Kidney (tissue), 22 donors: ENCODE measurements at places on chromosomes 4 and X. TPM values are rescaled to one million over a fixed set of nuclear protein-coding genes. Genes with fewer than 3 reads are reported as not detected.

USP17L13 gene
- total RNA-seq: not detected

DNA sequence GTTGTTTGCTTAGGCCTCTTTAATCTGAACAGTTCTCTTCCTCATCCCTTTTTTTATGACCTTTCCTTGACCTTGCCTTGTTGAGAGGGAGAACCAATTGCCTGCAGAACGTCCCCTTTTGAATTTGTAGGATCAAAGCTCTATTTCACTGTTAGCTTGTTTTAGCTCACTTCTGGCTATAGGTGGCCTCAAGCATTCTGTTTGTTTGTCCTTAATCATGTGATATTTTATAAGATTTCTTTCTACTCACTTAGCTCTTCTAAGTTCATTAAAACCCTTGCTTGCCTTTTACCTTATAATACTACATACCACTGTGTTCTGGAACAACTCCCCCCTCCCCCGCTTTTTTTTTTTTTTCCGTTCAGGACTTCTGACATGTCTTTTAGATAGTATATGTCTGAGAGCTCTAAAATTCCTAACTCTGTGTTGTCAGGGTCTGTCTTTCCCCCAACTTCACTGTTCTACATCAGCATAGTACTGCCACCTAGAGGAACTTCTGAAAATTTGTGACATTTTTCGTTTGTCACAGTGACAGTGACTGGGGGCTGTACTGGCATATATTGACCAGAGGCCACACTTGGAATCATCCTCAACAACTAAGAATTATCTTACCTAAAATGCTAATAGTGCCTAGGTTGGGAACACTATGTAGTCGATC is 128.5 kb downstream of the LARP7 start:
- H3K27ac ChIP-seq: no peak overlapping the region
- no peaks in the 10 kb centered on the region for H3K4me1 ChIP-seq
- H3K36me3 ChIP-seq: no peaks in the 10 kb centered on the region
- DNase-seq: no peak
- H3K27me3 ChIP-seq: no peaks in the 10 kb centered on the region
- no peak overlapping the region for H3K4me3 ChIP-seq

- H3K4me1 ChIP-seq: peaks cover 4% of the 10 kb centered on the region
- no peaks in the 10 kb centered on the region for H3K27me3 ChIP-seq
- peak; percentile 39 for DNase-seq
- H3K36me3 ChIP-seq: no peaks in the 10 kb centered on the region
- H3K4me3 ChIP-seq: no peak overlapping the region
Measured at GRCh38 chr4:658681-659667, 15.1 kb downstream of the ATP5ME start.

DNA sequence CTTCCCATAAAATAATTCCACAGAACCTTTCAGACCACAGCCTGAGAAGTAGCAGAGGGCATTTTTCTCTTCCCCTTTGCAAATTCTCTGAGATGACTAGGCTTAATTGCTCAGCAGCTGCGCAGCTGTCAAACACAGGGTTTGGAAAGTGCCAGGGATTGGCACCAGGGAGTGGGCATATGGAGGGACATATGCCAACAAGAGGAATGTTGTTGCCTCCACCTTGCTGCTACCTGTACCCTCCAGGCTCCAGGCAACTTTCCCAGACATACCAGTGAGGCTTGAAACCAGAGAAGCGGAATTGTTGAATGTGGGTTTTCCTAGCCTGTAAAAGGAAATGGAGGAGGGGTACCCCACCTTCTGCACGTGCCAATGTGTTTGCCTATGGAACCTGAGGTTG is 256.2 kb upstream of the GPR101 start:
- no peaks in the 10 kb centered on the region for H3K27me3 ChIP-seq
- H3K27ac ChIP-seq: no peak overlapping the region
- no peaks in the 10 kb centered on the region for H3K36me3 ChIP-seq
- no peak overlapping the region for H3K4me3 ChIP-seq
- DNase-seq: no peak

- DNase-seq: no peak
- H3K4me3 ChIP-seq: no peak overlapping the region
- H3K27ac ChIP-seq: no peak overlapping the region
- H3K27me3 ChIP-seq: no peaks in the 10 kb centered on the region
Measured at GRCh38 chrX:139776599-139776998, 68.6 kb upstream of the MCF2 start.

UGT2B11 gene
- not detected for total RNA-seq

ARR3 gene
- total RNA-seq: not detected

GRCh38 chr4:138555584-138555983 is 313.4 kb upstream of the SLC7A11 start:
- H3K4me1 ChIP-seq: no peaks in the 10 kb centered on the region
- no peaks in the 10 kb centered on the region for H3K27me3 ChIP-seq

- peaks cover 16% of the 10 kb centered on the region for H3K4me1 ChIP-seq
- no peaks in the 10 kb centered on the region for H3K36me3 ChIP-seq
- no peak overlapping the region for H3K4me3 ChIP-seq
- no peak overlapping the region for H3K27ac ChIP-seq
- DNase-seq: no peak
Measured at GRCh38 chr4:148200960-148201359, 241.3 kb downstream of the NR3C2 start.

GRCh38 chrX:154840856-154841255 is 6.4 kb upstream of the SMIM9 start:
- H3K4me3 ChIP-seq: no peak overlapping the region
- H3K27ac ChIP-seq: no peak overlapping the region
- H3K36me3 ChIP-seq: no peaks in the 10 kb centered on the region
- DNase-seq: peak; percentile 51

FAM133A gene
- not detected for total RNA-seq

DNA sequence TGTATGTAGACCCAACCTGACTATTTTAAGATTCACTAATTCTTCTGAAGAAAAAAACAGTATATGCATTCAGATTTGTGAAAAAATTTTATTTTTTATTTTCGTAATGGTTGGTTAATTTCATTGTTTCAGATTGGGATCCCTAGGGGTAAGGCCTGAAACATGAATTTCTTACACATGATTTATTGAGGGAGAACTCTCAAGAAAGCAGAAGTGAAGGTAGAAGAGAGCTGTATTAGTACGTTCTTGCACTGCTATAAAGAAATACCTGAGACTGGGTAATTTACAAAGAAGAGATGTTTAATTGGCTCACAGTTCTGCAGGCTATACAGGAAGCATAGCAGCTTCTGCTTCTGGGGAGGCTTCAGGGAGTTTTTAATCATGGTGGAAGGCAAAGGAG is 611.9 kb upstream of the TECRL start:
- H3K36me3 ChIP-seq: no peaks in the 10 kb centered on the region
- H3K4me3 ChIP-seq: no peak overlapping the region
- no peaks in the 10 kb centered on the region for H3K4me1 ChIP-seq

GRCh38 chrX:19344661-19345060 is 934 bp downstream of the PDHA1 start:
- H3K36me3 ChIP-seq: no peaks in the 10 kb centered on the region
- H3K4me1 ChIP-seq: peaks cover 2% of the 10 kb centered on the region
- peak overlapping the region; percentile 82 for H3K4me3 ChIP-seq
- peak overlapping the region; percentile 74 for H3K27ac ChIP-seq
- no peaks in the 10 kb centered on the region for H3K27me3 ChIP-seq

- no peaks in the 10 kb centered on the region for H3K27me3 ChIP-seq
- peaks cover 10% of the 10 kb centered on the region for H3K4me1 ChIP-seq
- DNase-seq: no peak
- no peaks in the 10 kb centered on the region for H3K36me3 ChIP-seq
- no peak overlapping the region for H3K4me3 ChIP-seq
Measured at GRCh38 chr4:6718932-6719610, 3.1 kb downstream of the BLOC1S4 start.

- H3K27me3 ChIP-seq: no peaks in the 10 kb centered on the region
- no peak overlapping the region for H3K27ac ChIP-seq
- no peaks in the 10 kb centered on the region for H3K36me3 ChIP-seq
- no peak overlapping the region for H3K4me3 ChIP-seq
- no peaks in the 10 kb centered on the region for H3K4me1 ChIP-seq
- no peak for DNase-seq
Measured at GRCh38 chr4:22721204-22721603, 28.5 kb downstream of the GBA3 start.

GRCh38 chr4:74063859-74064258 is 25.4 kb upstream of the CXCL3 start:
- no peaks in the 10 kb centered on the region for H3K36me3 ChIP-seq
- H3K4me3 ChIP-seq: no peak overlapping the region
- no peaks in the 10 kb centered on the region for H3K4me1 ChIP-seq
- H3K27me3 ChIP-seq: no peaks in the 10 kb centered on the region
- H3K27ac ChIP-seq: no peak overlapping the region

TSPAN6 gene
- 27.8 TPM for total RNA-seq

GRCh38 chr4:82899374-82900065 is 1.0 kb upstream of the THAP9 start:
- no peaks in the 10 kb centered on the region for H3K27me3 ChIP-seq
- no peak for DNase-seq
- peak overlapping the region; percentile 92 for H3K4me3 ChIP-seq
- no peaks in the 10 kb centered on the region for H3K4me1 ChIP-seq

DNA sequence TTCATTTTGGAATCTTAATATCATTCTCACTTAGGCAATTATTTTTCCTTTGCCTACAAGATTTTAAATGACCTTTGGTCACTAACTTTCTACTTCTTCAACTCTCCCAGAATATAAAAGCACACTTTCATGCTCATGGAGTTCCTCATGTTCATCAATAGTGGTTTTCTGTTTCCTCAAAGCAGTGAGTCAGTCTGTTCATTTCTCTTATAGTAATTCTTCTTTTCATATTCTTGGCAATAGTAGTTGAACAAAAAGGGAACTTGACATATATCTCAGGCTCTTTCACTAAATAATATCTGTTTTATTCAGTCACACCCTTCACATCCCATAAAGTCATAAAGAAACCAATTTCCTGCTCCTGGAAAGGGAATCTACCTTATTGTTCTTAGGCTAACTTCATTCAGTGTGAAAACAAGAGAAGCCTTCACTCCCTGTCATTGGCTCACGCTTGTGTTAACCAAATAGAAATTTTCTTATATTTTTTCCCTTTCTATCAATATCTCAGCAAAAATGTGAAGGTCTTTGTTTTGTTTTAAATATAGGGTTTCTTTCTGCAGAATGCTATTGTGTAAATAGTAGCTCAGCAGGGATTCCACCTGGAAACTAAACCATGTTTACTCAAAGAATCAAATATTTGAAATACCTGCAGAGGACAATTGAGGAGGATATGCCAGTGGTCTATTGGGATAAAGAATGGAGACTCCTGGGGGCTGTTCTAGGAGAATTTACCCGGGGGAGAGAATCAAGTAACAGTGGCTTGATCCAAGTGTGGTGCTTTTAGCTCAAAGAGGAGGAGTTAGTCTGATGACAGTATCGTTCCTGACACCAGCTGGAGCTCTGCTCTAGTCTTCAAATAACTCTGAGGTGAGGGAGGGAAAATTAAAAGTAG is 13.4 kb upstream of the TNIP3 start:
- no peak for DNase-seq
- no peaks in the 10 kb centered on the region for H3K36me3 ChIP-seq
- no peaks in the 10 kb centered on the region for H3K27me3 ChIP-seq
- H3K4me1 ChIP-seq: no peaks in the 10 kb centered on the region

DNA sequence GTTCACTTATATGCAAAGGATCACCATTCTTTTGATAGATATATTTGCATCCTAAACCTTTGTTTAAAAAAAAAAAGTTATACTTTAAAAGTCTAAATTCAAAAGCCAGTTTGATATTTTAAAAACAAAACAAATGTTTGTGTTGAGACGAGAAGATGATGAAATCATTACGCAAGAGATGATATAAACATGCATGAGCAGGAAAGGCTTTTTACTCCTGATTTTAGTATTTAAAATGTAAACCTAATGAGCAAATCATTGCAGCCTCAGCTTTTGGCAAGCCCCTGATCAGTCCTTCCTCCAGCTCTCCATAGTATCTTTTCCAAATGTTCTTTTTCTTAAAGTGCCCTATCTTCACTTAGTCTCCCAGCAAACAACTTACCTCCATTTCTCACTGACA is 115.6 kb downstream of the ARAP2 start:
- no peaks in the 10 kb centered on the region for H3K36me3 ChIP-seq
- H3K27me3 ChIP-seq: no peaks in the 10 kb centered on the region
- no peak for DNase-seq

HERC5 gene
- total RNA-seq: 6.5 TPM

GRCh38 chrX:12673487-12673886 is 117.7 kb upstream of the PRPS2 start:
- no peak overlapping the region for H3K27ac ChIP-seq
- no peaks in the 10 kb centered on the region for H3K4me1 ChIP-seq
- no peaks in the 10 kb centered on the region for H3K27me3 ChIP-seq
- H3K4me3 ChIP-seq: no peak overlapping the region
- no peak for DNase-seq
- no peaks in the 10 kb centered on the region for H3K36me3 ChIP-seq

REPS2 gene
- total RNA-seq: 36.3 TPM

MAGEE2 gene
- not detected for total RNA-seq

HELT gene
- not detected for total RNA-seq

DNA sequence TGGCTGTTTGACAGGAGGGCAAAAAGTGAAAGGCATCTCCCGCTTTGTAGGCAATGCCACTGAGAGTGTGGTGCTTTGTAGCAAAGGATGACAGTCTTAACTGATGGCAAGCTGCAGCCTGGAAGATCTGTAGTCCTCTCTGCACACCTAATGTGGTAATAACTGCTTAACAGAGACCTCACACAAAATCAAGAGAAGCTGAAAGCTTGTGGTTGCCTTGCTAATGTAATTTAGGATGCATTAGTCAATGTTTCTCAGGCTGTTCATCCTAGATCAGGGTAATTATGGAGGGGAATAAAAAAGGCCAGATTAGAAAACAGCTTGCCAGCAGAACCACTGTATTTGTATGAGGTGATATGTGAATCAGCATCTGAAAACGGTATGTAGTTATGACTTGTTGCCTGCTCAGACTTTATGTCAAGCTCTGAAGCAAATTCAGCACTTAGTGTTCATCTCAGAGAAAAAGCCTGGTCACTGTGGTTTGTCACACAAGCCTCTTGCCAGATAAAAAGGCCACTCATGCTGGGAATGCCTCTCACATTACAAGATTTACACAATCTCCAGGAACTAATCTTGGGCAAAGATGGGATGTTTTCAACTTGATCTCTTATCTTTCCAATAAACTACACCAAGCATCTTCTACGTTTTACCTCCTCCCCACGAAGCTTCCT is 130.8 kb downstream of the ENOX2 start:
- no peak overlapping the region for H3K4me3 ChIP-seq
- H3K27me3 ChIP-seq: peaks cover 2% of the 10 kb centered on the region
- H3K27ac ChIP-seq: no peak overlapping the region
- no peak for DNase-seq
- no peaks in the 10 kb centered on the region for H3K4me1 ChIP-seq

ZAR1 gene
- total RNA-seq: not detected

TEX13B gene
- not detected for total RNA-seq

GRCh38 chr4:123381996-123382395 is 14.6 kb upstream of the SPRY1 start:
- DNase-seq: no peak
- H3K27ac ChIP-seq: no peak overlapping the region
- no peaks in the 10 kb centered on the region for H3K27me3 ChIP-seq
- H3K4me3 ChIP-seq: no peak overlapping the region
- no peaks in the 10 kb centered on the region for H3K36me3 ChIP-seq
- no peaks in the 10 kb centered on the region for H3K4me1 ChIP-seq

DNA sequence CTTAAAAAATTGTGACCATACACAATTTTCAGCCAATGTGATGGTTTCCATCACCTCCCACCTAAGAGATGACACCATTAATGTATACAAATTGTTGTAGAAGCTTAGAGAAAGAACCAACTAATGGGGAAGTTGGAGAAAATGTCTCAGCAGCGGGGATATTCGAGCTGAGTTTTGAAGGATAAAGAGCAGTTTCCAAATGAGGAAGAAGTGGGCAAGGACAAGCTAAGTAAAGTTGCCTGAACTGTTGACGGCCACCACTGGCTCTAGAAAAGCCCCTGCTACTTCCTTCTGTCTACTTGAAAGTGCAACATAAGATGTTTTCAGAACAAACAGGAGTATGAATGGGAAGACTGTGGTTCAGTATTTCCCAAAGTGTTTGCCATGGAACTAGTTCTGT is 92.0 kb downstream of the CHRNA9 start:
- DNase-seq: no peak
- H3K4me3 ChIP-seq: no peak overlapping the region
- no peaks in the 10 kb centered on the region for H3K27me3 ChIP-seq
- H3K36me3 ChIP-seq: peaks cover 10% of the 10 kb centered on the region
- H3K4me1 ChIP-seq: no peaks in the 10 kb centered on the region
